Left renal pelvis (tissue), 4 donors: ENCODE measurements at places on chromosomes 2 and 18. TPM values are rescaled to one million over a fixed set of nuclear protein-coding genes. Genes with fewer than 3 reads are reported as not detected.

DNA sequence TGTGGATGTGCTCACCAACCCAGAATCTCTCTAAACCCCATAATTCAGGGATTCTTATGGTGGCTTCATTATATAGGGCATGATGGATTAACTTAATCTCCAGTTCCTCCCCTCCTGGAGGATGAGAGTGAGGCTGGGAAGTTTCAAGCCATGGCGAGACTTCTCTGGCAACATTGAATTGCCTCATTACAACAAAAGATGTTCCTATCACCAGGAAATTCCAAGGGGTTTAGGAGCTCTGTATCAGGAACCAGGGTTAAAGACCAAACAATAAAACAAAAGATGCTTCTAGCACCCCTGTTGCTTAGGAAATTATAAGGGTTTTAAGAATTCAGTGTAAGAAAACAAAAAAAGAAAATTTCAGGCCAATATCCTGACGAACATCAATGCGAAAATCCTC is 100.1 kb downstream of the NAB1 start:
- no peak for DNase-seq

GRCh38 chr2:231161877-231162329 is 36.5 kb upstream of the ARMC9 start:
- DNase-seq = no peak

DNA sequence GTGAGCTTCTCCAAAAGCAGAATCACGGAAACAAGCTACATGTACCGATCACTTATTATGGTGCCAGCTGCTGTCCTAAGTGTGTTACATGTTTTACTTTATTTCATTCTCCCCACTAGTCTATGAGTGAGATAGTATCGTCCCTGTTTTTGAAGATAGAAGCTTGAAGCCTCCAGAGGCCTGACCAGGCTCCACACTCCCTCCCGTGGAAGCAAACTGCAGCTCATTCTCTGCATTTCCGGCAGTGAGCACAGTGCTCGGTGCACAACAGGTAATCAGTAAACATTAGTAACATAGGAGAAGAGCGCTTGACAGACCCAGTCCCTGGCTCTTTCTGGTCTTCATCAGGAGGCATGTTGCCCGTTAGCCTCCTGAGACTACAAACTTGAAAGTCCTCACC is 72.9 kb downstream of the ZBTB7C start:
- no peak for DNase-seq

GPR75 gene
- 2.3 TPM for polyA plus RNA-seq

TNFAIP6 gene
- 0.90 TPM for polyA plus RNA-seq

- no peak for DNase-seq
These were observed 1.5 kb downstream of the SLC39A10 start for GRCh38 chr2:195658541-195658890.

- no peak for DNase-seq
These were observed 415.1 kb downstream of the PTPRM start for GRCh38 chr18:7982216-7982615.

DNA sequence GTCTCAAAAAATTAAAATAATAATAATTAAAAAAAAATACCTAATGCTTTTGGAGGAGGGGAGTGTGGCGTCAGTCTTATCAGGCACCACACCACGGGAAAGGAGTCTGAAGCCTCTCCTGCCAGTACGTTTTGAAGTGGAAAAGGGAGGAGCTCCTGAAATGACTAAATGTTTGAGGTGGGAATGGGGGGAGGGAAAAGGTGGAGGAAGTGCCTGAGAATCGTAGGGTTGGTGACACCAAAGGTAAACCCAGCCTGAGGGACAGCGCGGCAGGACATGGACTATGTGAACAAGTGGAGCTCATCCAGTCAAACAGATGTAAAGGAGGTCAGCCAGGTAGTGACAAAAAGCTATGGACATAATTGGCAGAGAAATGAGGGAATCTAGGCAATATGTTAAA is 42.2 kb upstream of the EPHA4 start:
- no peak for DNase-seq

DNA sequence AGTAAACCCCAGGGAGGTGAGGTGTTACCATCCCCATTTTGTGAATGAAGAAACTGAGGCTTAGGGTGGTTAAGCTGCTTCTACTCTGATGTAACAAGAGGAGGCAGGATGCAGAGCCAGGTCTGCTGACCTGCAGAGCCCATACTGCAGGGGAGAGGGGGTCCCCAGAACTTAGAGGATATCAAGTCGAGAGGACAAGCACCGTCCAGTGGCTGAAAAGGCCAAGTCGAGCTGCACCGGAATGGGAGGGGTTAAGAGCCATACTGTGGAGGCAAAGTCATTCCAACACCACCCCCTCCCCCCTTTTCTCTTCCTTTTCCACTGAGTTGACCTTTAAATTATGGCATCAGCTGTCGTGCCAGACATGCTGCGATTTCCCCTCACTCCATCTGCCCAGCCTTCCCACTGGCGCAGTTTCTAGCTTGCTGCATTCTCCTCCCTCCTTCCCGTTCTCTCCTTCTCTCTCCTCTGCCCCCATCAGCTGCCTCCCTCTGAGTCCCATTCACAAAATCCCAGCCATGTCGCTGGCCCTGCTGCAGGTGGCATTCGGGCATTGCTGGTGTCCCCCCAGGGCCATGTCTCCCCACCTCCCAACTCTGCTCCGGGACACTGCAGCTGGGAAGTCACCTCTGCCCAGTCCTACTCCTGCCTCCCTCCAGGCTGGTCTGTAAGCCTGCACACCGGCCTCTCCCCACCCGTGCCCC is 346.9 kb downstream of the DYSF start:
- no peak for DNase-seq

SCN3A gene
- 0.30 TPM for polyA plus RNA-seq

DNA sequence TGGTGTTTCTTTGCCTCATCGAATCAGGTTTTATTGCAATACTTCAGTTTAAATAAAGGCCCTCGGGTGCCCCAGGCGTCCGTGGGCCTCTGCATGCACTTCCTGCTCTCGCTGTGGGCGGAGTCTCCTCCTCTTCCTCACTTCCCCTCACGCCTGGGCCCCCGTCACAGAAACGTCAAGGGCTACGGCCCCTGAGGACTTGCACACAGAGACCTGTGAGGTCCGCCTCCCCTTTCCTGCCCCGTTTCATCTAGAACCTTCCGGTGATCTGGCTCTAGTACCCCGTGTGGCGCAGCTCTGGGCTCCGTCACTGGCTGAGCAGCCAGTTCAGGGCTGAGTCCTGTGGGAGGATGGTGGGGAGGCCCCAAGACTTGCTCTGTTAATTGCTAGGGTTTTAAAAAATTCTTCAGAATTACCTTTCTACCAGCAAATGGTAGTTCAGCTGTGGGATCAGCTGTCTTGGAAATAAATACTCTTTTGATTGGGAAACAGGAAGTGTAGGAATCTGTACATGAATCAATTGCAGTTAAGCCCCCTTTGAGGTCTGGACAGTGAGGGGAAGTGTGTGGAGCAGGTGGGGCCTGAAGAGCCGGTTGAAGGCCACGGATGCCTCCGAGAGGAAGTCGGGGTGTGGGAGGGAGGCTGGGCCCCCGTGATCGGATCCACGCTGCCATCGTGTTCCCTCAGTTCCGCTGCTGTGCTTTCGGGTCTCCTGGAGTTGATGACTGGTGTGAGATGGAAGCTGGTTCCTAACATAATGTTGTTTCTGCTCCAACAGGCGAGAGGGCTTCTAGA is 10.2 kb downstream of the NFATC1 start:
- no peak for DNase-seq

DNA sequence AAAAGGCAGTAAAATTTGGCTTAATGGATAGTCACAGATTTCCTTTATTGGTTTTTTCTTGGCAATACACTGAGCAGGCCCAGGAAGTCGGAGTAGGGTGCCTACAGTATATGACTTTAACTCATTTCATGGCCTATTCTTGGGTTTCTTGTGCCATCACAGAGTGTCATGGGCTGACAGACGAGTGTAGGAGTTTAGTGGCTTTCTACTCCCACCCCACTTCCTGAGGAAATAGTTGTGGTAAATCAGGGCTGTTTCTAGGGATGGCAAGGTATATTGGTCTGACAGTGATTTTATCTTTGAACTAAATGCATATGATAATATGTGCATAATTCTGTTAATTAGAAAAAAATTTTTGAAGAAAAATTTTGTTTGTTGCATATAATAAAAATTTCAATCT is 100.1 kb downstream of the PLCL1 start:
- no peak for DNase-seq

HNRNPLL gene
- 78.9 TPM for polyA plus RNA-seq

BMP10 gene
- not detected for polyA plus RNA-seq
